ENCODE measurements at places on chromosomes 1 and 21. TPM values are rescaled to one million over a fixed set of nuclear protein-coding genes. Genes with fewer than 3 reads are reported as not detected.

DNA sequence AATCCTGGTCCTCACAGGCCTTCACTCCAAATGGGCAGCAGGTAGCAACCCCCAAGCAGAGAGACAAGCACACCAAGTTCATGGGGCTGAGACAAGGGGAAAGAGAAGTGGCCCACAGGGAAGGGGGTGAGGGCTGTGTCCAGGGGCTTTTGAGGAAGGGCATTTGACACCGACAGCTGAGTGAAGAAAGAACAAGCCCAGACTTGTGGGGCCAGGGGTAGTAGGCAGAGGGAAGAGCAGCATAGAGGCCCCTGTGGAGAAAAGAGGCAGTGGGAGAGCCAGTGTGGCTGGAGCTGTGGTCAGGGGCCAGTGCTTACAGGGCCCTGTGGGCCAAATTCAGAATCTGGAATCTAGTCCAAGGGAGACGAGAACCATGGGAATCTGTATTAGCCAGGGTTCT lies 85.4 kb downstream of the IGSF21 start:
- no peak overlapping the region for H3K4me3 ChIP-seq
- H3K27ac ChIP-seq: no peak overlapping the region
- DNase-seq: no peak
- peaks cover 1% of the 10 kb centered on the region for H3K27me3 ChIP-seq

DNA sequence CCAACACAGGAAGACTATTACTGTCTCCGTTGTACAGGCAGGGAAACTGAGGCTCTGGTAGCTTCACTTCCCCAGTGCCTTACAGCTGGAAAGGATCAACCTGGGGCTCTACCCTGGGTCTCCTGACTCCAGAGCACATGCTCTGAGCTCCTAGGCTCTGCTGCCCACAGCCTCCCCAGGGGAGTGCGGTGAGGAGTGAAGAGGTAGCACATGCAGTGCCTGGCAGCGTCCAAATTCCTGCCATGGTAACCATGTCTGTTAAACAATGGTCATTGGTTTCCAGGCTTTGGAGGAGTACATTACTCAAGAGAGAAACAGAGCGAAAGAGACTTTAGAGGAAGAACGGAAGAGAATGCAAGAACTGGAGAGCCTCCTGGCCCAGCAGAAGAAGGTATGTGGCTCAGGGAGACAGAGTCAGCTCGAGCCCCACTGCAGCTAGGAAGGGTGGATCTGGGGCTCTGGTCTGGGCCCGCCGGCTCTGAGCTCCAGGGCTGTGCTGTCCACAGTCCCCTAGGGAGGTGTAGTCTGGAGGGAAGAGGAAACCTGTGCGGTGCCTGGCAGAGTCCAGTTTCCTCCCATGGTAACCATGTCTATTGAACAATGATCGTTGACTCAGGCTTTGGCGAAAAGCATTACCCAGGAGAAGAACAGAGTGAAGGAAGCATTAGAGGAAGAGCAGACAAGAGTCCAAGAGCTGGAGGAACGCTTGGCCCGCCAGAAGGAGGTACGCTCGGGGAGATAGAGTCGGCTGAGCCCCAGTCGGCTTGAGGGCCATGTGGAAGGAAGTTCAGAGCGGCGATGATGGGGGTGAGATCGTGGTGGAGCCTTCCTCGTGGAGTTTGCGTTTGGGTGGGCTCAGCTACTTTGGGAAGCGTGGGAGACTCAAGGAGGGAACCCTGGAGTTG lies 64.6 kb upstream of the EFHD2 start:
- no peaks in the 10 kb centered on the region for H3K27me3 ChIP-seq
- no peak overlapping the region for H3K27ac ChIP-seq
- H3K4me1 ChIP-seq: peaks cover 7% of the 10 kb centered on the region
- no peaks in the 10 kb centered on the region for H3K36me3 ChIP-seq
- no peak overlapping the region for H3K4me3 ChIP-seq

DNA sequence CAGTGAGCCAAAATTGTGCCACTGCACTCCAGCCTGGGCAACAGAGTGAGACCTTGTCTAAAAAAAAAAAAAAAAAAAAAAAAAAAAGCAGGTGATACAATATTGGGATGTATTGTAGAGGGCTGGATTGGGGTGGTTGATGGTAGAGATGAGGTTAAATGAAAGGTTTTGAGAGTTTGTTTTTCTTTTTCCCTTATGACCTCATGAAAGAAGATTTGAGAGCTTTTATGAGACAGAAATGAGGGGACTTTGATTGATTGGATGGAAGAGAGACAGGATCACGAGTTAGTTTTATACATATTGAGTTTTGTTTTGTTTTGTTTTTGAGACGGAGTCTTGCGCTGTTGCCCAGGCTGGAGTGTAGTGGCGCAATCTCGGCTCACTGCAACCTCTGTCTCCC lies 27.1 kb downstream of the OSBPL9 start:
- H3K4me3 ChIP-seq: no peak overlapping the region
- H3K27me3 ChIP-seq: no peaks in the 10 kb centered on the region
- H3K4me1 ChIP-seq: peaks cover 6% of the 10 kb centered on the region
- no peak for DNase-seq

- H3K27me3 ChIP-seq: no peaks in the 10 kb centered on the region
- peaks cover 51% of the 10 kb centered on the region for H3K36me3 ChIP-seq
- no peak overlapping the region for H3K4me3 ChIP-seq
- DNase-seq: no peak
- H3K27ac ChIP-seq: no peak overlapping the region
Measured at GRCh38 chr21:33510826-33511225, 19.3 kb upstream of the DNAJC28 start.

DNA sequence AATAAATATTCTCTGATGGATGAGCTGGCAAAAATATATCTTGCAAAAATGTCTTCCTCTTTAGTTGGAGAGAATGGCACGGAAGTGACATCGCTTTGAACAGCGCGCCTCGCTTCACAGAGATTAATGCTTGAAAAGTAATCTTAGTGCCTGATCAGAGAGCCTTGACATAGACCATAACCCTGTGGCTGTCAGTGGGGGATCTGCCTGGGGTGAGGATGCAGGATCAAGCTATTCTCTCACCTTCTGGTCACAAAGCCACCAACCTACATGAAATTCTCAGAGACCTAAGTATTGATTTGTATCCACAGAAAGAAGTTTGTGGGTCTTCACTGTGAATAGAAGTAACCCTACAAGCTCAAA lies 492.6 kb downstream of the LMO4 start:
- H3K4me3 ChIP-seq: no peak overlapping the region
- no peak for DNase-seq
- H3K27ac ChIP-seq: no peak overlapping the region
- no peaks in the 10 kb centered on the region for H3K27me3 ChIP-seq
- H3K4me1 ChIP-seq: no peaks in the 10 kb centered on the region

GRCh38 chr1:2372551-2373490 lies 18.5 kb downstream of the MORN1 start:
- no peak for DNase-seq
- no peaks in the 10 kb centered on the region for H3K4me1 ChIP-seq
- peaks cover 3% of the 10 kb centered on the region for H3K36me3 ChIP-seq
- peaks cover 2% of the 10 kb centered on the region for H3K27me3 ChIP-seq
- H3K27ac ChIP-seq: no peak overlapping the region

DNA sequence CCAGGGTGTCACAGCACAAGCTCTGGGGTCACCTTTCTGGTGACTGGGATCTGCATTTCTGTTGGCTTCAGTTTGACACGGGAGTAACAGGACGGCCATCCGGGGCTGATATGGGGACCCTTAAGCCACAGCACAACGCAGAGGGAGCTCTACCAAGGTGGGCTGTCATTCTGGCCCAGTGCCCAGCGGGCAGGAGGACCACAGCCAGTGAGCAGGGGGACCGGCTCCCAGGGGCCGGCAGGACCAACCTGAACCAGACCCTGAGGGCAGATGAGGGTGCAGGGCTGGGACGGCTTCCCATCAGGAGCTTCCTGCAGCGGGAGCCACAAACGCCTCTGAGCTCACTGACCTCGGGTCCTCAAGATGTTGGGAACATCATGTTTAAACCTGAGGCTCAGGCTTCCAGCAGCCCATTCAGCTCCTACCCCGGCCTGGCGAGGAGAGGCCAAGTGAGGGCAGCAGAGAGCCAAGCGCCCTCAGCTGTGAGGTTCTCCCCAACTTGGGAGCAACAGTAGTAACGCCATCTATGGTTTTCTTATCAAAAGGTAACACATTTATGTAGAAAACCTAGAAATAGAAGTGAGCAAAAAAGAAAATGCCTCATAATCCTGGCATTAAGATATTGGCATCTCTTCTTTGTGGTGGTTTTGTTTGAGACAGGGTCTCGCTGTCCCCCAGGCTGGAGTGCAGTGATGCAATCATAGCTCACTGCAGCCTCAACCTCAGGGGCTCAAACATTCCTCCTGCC lies 26.8 kb downstream of the TMEM201 start:
- no peak overlapping the region for H3K27ac ChIP-seq
- no peak overlapping the region for H3K4me3 ChIP-seq
- peak; percentile 69 for DNase-seq

GRCh38 chr1:231628207-231628876 lies 1.8 kb downstream of the DISC1 start:
- DNase-seq: no peak
- peak overlapping the region; percentile 96 for H3K4me3 ChIP-seq
- H3K4me1 ChIP-seq: peaks cover 38% of the 10 kb centered on the region
- no peak overlapping the region for H3K27ac ChIP-seq
- peaks cover 9% of the 10 kb centered on the region for H3K36me3 ChIP-seq

DNA sequence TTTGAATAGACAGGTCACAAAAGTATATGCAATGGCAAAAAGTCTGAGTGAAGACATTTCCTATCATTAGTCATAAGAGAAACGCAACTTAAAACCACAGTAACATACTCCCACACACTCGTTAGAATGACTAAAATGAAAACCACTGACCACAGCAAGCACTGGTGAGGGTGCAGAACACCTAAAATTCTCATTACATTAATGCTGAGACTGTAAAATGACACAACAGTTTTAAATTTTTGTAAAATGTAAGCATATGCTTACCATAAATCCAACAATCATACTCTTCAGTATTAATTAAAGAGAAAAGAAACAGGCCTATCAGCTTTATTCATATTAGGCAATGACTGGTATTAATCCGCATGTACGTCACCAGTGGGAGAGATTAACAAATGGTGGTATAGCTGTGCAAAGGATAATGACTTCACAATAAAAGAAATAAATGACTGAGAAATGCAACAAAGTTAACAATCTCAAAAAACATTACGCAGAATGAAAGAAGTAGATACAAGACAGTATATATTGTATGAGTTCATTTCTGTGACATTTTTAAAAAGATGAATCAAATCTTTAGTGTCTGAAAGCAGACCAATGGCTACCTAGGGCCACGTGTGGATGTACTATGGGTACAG lies 253.5 kb downstream of the AKT3 start:
- peaks cover 2% of the 10 kb centered on the region for H3K36me3 ChIP-seq
- DNase-seq: no peak
- H3K4me3 ChIP-seq: no peak overlapping the region
- H3K4me1 ChIP-seq: no peaks in the 10 kb centered on the region
- H3K27me3 ChIP-seq: no peaks in the 10 kb centered on the region

DNA sequence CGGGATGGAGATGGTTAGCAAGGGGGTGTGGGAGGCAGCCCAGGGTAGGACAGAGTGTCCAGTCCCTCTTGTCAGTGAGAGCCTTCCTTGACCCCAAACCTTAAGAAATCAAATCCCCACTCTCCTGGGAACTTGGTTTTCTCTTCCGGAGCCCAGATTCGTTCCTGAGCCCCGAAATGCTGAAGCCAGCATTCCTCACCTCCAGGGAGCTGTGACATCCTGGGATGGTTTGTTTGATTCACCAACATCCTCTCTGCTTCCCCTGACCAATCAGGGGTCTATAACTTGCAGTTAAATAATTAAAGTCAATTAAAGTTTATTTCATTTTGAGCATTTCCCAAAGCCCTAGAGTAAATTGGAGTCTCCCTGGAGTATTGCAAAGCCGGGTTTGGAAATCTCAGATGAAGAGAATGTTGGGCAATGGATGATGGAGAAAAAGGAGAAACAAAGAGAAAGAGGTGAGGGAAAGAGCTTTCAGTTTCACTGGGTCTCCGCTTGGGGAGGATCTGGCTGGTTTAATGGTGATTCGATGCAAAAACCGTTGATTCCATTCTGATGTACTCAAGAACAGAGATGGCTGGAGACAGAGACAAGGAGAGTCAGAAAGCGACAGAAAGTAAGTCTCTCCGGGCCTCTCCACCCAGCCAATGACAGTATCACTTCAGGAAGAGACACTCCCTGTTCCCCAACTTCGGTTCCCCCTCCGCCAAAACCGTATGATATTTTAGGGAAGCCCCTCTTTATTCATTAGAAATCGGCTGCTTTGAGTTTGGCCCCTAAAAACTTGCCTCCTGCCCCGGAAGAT lies 12.8 kb upstream of the ALX3 start:
- H3K36me3 ChIP-seq: peaks cover 4% of the 10 kb centered on the region
- H3K27ac ChIP-seq: no peak overlapping the region
- no peak for DNase-seq
- no peak overlapping the region for H3K4me3 ChIP-seq
- peaks cover 33% of the 10 kb centered on the region for H3K4me1 ChIP-seq

DNA sequence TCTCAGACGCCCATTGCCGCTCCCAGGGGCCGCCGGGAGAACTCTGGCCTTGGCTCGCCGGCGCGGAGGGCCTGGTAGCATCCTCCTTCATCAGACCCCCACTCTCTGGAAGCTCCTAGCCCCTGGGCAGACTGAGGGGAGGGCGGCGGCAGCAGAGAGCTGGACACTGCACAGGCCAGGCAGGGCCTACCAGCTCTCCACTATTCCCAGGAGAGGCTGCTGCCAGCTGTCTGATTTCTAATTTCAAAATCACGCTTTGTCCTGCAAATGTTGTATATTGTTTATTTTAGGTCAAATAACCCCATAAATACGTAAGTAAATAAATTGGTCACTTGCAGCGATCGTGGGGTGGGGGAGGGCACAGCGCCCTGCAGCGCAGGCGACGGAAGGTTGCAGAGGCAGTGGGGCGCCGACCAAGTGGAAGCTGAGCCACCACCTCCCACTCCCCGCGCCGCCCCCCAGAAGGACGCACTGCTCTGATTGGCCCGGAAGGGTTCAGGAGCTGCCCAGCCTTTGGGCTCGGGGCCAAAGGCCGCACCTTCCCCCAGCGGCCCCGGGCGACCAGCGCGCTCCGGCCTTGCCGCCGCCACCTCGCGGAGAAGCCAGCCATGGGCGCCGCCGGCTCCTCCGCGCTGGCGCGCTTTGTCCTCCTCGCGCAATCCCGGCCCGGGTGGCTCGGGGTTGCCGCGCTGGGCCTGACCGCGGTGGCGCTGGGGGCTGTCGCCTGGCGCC lies at the start of gene MTARC1:
TSS of gene MTARC1 (plus strand) at position 577 of the 732 bp plus-strand sequence. CDS start at position 609, 32 bp downstream.
- H3K27me3 ChIP-seq: peaks cover 3% of the 10 kb centered on the region
- H3K36me3 ChIP-seq: no peaks in the 10 kb centered on the region
- H3K4me3 ChIP-seq: peak within 1 kb of the TSS; percentile 87
- peak; percentile 65 for DNase-seq

- no peak for DNase-seq
- no peaks in the 10 kb centered on the region for H3K36me3 ChIP-seq
- peaks cover 6% of the 10 kb centered on the region for H3K27me3 ChIP-seq
- no peak overlapping the region for H3K4me3 ChIP-seq
- no peak overlapping the region for H3K27ac ChIP-seq
Measured at GRCh38 chr1:30317921-30318320, 405.5 kb downstream of the MATN1 start.

GRCh38 chr1:65840683-65841082 lies 48.0 kb downstream of the PDE4B start:
- H3K4me1 ChIP-seq: peaks cover 4% of the 10 kb centered on the region
- H3K27ac ChIP-seq: no peak overlapping the region

GRCh38 chr1:236850077-236850979 lies 55.2 kb downstream of the MTR start:
- H3K4me3 ChIP-seq: no peak overlapping the region
- H3K36me3 ChIP-seq: peaks cover 4% of the 10 kb centered on the region
- H3K27ac ChIP-seq: no peak overlapping the region
- no peak for DNase-seq

Gene SMPDL3B
- 3.3 TPM for total RNA-seq

Gene CFAP107
- not detected for total RNA-seq

Gene COL11A1
- 9.2 TPM for total RNA-seq

Gene LYSMD1
- 7.5 TPM for total RNA-seq

Gene OR10J1
- not detected for total RNA-seq

Gene TLCD4
- 0.41 TPM for total RNA-seq

Data from endothelial cell (in vitro differentiated cells).